H1 (cell line): ENCODE measurements at places on chromosomes 7 and 10. TPM values are rescaled to one million over a fixed set of nuclear protein-coding genes. Genes with fewer than 3 reads are reported as not detected.

Gene SAP25
- total RNA-seq = 5.4 and 5.8 TPM in 2 replicates

Gene TUBB8
- total RNA-seq = 1.4 and 1.5 TPM in 2 replicates

DNA sequence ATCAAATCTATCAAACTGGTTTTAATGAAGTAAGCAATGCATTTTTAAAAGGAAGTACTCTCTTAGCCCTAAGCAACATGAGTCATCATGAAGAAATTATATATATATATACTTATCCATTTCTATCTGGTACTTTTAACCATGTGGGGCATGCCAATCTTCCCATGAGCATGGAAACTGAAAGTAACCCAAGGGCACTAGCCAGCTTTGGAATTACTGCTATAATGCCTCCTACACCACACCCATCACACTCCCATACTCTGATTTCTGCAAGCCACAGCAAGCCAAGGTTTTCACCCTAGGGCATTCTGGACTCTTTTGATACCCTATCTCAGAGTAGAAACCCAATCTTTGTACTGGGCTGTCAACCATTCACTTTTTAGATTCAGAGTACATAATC lies 204.6 kb downstream of the IMMP2L start:
- DNase-seq = no peak

- DNase-seq = no peak
Observed at GRCh38 chr7:44259547-44260457, 59.0 kb downstream of the YKT6 start.

Gene RELN
- 0.02 and 0.07 TPM in 2 replicates for total RNA-seq

- DNase-seq = no peak
Observed at GRCh38 chr10:125698481-125698998, 15.6 kb upstream of the TEX36 start.

Gene FAM24B
- 0.50 and 0.73 TPM in 2 replicates for total RNA-seq

DNA sequence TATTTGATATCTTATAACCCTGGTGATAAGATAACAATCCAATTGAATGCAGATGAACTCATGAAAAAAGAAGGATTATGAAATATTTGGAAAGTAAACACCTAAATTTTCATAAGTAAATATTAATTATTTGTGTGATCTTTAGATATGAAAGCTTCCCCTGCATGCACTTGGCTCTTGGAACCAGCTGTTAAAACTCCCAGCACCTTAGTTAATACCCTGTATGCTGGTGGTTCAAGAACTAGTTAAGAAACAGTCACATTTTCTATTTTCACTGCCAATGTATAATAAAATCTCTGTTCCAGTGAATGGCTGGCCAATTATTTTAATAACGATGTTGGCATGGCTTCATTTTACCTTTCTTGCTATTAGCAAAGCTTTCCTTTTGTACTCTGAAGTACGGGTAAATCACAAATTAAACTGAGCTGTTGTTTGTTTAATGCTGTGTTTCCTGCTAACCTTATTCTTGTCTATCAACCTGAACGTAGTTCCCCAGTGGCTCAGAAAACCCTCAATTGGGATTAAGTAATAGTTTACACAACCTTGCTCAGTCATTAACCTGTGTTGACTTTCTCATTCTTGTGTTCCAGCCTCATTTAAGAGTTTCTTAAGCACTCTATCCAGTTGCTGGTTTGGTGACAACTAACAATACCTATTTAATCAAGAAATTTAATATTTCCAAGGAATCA lies 38.9 kb downstream of the MET start:
- no peak for DNase-seq
